ENCODE measurements at places on chromosomes 6 and 20.

DNA sequence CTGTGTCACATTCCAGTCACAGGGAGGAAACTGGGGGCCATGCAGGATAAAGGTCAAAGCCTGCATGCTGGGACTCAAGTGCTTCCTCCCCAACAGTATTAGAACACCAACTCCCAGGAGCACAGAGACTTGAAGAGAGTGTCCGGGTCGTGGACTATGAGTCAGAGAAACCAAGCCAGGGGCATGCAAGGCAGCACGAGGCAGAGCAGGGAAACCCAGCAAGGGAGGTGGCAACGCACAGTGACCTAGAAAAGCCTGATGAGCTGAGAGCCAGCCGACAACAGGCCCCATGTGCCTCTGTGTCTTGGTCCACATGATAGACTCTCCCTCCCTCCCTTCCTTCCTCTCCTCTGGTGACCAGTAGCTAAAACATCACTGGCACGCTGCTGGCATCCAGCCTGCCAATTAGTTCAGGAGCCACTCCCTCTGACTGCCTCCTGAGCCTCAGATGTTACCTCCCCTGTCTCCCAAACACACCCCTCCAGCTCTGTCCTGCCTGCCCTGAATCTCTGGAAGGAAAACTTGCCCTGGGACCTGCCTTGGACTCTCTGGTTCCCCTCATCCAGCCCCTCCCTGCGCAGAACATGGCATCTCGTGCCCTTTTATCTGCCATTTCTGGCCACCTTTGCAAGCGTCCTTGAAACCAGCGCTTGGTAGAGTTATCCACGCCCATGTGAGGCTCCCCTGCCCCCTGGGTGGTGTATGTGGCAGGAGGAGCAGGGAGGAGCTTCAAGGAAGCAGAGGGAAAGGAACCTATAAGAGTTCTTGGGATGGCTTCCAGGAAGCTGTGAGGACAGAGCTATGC lies 16.2 kb upstream of the RNF39 start:
- no peak for DNase-seq

DNA sequence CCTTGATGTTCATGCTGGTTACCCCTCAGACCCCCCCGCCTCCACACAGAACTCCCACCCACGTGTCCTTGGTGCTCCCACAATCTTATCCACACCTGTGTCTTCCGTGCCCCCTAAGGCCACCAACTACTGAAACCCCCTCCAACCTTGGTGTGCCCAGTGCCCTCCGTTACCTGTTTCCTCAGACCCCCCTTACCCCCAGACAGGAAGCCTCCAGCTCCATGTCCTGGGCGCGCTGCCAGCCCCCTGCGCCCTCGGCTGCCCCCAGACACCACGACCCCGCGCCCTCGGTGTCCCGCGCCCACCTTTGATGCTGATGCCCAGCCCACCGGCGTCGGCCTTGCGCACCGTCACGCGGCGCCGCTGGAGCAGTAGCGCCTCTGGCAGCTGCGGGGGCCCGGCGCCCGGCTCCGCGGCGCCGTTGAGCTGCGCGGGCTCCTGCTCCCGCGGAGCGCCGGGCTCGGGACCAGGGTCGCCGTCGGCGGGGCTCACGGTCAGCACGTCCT lies 504 bp downstream of the SNTA1 start:
- DNase-seq, result peak; percentile 42

DNA sequence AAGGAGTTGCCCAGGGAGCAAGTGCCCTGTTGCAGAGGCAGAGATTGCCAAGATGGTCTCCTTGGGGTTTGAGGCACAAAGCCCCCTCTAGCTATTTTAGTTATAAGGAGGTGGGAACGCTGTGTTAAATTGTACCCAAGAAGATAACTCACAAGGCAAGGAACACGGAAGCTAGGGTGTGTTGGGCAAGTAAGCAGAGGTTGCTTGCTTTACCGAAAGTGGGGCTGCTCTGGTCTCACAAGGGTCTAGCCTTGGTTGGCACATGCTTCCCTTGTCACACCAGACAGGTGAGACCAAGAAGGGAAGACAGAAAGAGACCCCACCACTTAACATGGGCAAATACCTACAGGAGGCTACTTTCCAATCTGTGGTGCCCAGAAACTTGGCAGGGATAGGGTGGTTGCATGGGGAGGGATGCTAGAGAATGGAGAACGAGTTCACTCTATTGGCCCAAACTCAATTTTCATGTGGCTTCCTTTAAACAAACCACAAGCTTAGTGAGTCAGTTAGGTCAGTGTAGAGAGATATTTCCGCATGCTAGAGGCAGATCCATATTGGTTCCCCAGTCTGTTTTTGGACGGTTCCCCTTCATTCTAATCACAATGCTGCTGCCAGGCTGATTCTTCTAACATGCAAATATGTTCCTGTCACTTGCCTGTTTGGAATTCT lies 42.4 kb downstream of the PLAGL1 start:
- no peak for DNase-seq

DNA sequence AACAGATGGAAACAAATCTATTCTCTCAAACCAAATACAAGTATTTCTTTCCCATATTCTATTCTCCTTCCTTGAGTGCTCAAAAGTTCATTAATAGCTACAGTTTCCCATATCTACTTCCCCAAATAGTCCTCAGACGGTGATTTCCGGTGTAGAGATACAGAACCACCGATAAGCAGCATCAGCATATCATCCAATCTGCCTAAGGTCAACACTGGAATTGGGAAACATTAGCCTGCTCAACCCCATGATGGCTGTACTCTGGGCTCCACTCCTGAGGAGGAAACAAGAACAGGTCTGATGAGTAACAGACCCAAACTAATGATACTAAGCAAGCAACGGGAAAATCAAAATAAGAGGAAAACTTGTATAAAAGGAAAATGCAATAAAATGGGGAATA lies 115.6 kb downstream of the EPB41L2 start:
- DNase-seq, result no peak

- DNase-seq, result peak; percentile 73
Observed at GRCh38 chr6:82270881-82271635, 23.5 kb upstream of the IBTK start.

DNA sequence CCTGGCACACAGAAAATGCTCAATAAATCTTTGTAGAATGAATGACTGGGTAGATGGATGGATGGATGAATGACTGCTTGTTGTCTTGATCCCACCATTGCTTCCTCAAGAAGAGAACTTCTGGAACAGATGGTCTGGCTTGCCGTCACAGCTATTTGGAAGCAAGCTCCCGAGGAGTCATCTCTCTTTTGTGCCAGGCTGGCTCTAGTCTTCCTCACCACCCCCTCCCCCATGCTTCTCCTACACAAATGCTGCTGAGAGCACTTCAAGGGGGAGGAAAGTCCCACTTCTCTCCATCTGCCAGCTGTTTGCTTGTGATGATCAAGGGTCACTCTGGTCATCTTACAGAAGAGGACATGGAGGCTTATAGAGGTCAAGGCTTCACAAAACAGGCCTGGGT lies 11.6 kb upstream of the KCNG1 start:
- DNase-seq, result no peak

GRCh38 chr6:105588123-105588710 lies 185.3 kb upstream of the PREP start:
- DNase-seq, result no peak

DNA sequence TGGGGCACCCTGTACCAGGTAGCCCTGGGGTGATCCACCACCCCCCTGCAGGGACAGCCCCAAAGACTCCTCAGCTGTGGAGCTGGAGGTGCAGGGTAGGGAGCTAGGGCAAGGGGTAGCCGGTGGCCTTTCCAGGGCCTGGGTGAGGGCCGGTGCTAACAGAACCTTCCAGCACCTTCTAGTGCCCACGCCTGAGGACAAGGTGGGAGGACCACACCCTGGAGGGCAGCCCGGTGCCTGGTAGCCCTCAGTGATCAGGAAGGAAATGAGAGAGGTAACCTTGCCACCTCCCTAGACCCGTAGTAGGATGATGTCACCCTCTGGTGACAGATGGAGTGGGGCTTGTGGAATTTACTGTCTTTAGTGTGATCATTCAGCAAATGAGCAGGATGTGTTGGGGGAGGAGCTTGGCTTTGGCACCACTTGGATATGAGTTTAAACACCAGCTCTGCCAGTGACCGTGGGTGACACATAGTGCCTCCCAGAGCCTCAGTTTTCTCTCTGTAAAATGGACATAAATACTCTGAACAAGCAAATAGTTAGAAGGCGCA lies 187.7 kb downstream of the NFATC2 start:
- DNase-seq, result no peak

DNA sequence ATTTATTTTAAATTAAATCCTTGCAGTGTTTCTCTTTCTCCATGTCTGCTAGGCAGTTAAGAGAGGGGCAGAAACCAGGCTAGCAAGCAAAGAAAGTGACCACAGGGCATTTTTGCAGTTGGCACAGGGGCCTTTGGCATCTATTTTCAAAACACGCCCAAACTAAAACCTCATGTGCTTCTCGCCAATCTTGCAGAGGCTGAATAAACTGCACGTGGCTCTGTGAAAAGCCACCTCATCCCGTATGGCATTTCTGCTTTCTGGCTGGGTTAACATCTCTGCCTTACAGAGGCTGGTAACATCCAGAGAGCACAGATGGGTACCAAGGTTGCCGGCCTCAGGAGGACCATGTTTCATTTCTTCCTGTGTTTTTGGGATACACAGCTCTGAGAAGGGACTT lies 54.6 kb downstream of the GJA10 start:
- DNase-seq, result no peak

- DNase-seq, result no peak
Observed at GRCh38 chr20:8352486-8352885, 220.4 kb downstream of the PLCB1 start.

GRCh38 chr20:55375920-55376319 lies 629.4 kb downstream of the CBLN4 start:
- peak; percentile 6 for DNase-seq

DNA sequence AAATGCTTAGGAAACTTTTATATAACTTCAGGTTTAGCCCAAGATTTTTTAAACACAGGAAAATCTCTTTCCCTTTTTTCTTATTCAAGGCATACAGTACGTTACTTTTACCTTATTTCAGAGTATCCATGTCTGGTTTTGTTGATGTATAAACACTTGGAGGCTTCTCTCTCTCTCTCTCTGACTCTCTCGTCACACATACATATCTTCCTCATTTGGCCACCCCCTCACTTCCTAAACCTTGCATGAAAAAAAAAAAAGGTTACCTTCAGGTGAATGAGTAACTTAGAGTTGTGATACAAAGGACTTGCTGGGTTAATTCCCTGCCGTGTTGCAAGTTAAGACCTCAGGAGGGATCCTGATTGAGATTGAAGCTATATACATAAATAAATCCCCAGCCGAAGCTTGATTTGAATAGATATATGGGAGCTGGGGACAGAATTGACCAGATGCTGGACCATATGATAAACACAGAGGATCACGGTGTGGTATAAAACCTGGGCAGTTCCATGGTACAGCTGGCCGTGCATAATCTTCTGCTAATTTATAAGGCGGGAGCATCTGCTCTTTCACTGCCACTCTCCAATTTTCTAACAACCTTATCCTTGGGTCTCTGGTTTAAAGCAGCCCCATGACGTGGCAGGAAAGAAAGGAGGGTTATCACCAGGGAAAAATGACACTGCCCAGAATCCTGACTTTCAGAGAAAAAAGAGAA lies 55.1 kb upstream of the IL20RA start:
- no peak for DNase-seq

GRCh38 chr6:11845664-11846577 lies 67.3 kb upstream of the ADTRP start:
- no peak for DNase-seq

DNA sequence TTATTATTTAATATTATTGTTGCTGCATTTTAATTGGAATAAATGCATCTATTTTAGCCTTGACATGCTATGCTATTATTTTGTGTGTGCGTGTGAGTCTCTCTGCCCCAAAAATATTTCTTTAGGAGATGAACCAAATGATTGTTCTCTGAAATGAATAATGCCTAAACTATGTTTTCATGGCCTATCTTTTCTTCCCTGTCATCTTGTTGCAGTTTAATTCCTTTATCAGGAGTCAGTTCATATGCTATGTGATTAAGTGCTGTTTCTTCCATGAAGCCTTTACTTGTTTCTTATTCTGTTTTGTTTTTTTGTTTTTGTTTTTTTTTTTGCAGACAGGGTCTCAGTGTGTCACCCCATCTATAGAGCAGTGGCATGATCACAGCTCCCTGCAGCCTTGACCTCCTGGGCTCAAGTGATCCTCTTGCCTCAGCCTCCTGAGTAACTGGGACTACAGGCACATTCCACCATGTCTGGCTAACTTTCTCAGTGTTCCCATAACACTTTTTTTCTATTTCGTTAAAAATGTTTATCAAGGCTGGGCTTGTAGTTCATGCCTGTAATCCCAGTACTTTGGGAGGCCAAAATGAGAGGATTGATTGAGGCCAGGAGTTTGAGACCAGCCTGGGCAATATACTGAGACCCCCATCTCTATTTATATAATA lies 25.7 kb downstream of the TPX2 start:
- no peak for DNase-seq

- no peak for DNase-seq
Observed at GRCh38 chr20:53718142-53719021, 124.7 kb upstream of the ZNF217 start.

- DNase-seq, result no peak
Observed at GRCh38 chr6:143782481-143782880, 60.7 kb upstream of the LTV1 start.

DNA sequence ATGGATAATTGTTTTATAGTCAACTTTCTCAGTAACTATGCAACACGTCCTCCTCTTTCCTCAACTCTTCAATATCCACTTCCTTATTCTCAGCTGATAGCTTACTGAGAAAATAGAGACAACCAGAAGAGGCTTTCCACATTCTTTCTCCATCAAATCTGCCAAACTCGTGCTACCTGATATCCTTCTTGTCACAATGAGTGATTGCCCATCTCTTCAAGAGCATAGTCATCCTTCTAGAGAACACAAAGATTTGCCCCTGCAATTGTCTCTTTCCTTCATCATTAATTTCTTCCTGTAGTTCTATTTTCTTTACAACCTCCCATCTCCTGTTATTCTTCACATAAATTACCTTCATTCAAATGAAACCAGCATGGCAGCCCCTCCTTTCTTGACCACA lies 75.9 kb upstream of the RGS17 start:
- peak; percentile 29 for DNase-seq

DNA sequence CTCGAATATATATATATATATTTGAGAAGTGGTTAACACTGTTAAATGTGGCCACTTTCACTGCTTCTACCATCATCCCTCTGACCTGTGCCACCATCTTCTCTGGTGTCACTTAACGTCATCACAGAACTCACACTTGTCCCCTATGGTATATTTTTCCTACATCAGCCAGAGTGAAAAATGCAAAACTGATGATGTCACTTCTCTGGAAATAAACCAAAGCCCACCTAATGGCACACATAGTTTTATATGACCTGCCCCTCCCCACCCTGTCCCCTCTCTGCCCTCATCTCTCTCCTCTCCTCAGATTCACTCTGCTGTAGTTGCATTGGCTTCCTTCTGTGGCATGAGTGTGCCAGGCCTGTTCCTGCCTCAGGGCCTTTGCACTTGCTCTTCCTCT lies 63.9 kb upstream of the IFNGR1 start:
- DNase-seq, result no peak

- peak; percentile 71 for DNase-seq
Observed at GRCh38 chr6:166005944-166006899, 161.4 kb downstream of the TBXT start.

Measured in NCI-H1417 (cell line).